ENCODE measurements at places on chromosomes 5 and 9.

DNA sequence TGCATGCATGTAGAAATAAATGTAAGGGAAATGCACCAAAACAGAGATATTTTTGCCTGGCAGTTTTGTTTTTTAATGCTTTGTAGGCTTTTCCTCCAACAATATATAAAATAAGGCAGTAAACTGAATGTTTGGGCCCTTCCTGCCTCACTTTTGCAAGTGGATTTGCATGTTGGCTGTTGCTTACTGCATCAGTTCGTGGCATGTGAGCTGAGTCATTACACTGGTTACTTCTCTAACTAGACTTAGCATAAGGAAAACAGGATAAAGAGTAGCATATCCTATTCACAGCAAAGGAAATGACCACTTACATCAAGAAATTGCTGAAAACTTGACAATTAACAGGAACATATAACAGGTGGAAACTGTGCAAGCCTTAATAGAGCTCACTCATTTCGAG, 113.4 kb downstream of the TLE1 start:
- DNase-seq, result no peak

DNA sequence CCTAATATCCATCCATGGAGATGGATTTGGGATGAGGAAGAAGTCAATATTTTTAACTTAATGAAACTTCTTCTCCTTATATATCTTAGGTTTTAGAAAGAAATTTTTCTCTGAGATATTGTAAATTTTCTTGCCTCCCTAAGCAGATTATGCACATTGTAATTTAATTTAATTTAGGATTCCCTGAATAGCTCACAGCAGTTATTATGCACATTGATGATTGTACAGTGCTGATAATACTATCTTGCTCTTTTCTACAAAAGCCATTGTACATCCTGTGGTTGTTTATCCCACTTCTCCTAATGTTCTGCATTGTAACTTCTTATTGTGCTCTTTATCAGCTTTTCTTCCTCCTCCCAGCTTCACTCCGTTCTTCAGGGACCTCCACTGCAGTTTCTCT, 410.4 kb upstream of the WWC1 start:
- DNase-seq, result no peak

DNA sequence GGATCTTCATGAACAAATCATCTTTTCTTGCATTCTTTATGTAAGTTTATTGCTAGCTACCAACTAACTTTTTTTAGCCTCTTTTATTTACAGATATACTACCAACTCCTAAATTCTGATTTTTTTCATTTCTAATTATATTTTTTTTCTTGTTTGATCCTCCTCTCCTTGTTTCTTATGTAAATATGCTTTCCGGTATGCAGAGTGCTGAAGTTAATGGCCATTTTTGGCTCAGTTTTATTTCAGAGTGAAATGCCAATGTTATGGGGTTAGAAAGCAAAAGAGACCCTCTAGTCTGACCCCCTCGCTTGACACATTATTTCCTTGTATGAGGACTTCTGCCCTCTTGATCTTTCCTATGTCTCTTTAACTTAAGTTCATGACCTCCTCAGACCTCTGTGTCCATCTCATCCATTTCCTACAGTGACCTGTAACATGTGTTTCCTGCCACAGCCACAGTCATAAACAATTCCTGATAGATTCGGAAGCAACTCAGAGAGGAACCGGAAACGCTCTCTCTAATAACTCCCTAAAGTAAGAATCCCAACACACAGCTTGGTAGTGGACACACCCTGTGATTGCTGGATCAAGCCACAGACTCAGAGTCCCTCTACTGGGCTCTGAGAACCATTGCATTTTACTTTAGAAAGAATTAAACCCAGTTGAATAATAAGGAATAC, 42.9 kb upstream of the AFAP1L1 start:
- no peak for DNase-seq

GRCh38 chr5:23507278-23507685, at the start of gene PRDM9:
Gene PRDM9, plus strand, starts transcription at chr5:23507609. Its CDS starts 1,425 bp downstream, at chr5:23509034.
- DNase-seq, result no peak

DNA sequence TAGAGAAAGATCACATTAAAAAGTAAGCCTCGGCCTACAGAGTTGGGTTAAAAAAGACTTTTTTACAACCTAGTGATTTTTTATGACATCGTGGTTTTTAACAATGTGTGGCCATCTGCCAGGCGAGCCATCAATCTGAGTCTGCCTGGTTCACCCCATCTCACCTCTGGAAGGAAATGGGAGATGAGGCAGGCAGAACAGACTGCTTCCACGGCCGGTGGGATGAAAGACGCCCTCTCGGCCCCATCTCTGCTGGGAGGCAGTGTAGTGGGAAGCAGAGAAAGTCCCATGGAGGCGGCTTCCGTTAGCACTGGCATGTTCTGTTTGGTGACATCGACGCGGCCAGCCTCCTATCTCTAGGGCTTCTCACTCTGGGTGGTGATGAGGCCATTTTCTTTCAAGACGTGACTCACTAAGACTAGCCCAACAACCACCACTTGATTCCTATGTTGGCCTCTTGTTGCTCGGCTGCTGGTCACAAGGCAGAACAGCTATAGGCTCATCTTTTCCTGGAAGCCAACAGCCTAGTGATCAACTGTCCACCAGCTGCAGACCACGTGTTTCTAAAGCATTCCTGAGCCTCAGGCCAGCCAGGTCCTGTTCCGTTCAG, 132.4 kb upstream of the OTULINL start:
- no peak for DNase-seq

DNA sequence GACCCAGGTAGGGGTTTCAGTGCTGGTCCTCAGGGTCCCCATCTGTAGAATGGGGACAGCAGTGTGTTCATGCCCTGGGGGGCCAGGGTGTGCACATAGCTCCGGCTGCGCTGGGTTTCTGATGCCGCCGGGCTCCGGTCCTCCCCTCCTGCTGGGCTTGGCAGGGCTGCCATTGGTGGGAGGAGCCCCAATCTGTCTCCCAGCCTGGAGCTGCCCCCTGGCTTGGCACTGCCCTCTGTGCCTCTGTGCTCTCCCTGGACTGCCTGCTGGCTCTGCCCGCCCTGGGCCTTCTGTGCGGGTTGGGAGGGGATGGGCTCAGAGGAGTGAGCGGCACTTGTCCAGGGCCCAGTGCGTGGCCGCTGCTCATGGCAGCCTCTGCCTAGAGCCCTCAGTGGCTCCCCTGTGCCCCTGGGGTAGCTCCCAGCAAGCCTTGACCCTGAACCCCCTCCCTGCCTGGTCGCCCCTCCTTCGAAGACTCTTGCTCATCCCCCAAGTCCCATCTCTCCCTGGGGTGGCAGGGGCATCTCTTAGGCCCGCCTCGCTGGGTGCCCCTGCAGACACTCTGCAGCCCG, 35.7 kb downstream of the RXRA start:
- no peak for DNase-seq

- DNase-seq, result no peak
These were observed 159.9 kb upstream of the FBXL17 start for GRCh38 chr5:108541836-108542235.

Measured in stimulated activated CD8-positive, alpha-beta memory T cell treated with anti-CD3 and anti-CD28 coated beads, Interleukin-12 subunit alpha, Interleukin-12 subunit beta, amount 100 ng/mL, for 1 hour (primary cell).